ENCODE measurements at places on chromosomes 1 and 21.

DNA sequence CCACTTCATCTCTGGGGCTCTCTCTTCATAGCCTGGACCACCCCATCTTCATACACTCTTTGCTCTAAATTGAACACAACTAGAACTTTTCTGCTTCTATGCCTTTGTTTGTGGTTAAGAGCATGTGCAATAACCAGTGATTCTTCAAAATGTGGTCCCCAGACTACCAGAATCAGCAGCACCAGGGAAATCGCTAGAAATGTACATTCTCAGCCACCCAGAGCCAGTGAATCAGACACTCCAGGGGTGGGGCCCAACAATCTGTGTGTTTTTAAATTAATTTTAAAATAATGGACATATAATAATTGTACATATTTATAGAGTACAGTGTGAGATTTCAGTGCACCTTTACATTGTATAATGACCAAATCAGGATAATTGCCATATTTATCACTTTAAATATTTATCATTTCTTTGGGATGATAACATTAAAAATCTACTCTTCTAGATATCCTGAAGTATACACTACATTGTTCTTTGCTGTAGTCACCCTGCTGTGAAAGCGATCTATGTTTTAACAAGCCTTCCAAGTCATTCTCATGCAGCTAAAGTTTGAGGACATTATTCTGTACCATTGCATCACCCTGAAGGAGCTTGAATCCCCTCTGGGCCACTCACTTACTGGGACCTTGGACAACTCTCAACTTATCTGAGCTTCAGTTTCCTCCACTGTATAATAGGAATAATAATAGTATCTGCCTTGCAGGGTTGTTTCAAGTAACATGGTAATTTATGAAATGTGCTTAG, 10.8 kb downstream of the GRHL3 start:
- DNase-seq = no peak

- DNase-seq = no peak
These were observed 93.3 kb upstream of the ZNHIT6 start for GRCh38 chr1:85801520-85801919.

DNA sequence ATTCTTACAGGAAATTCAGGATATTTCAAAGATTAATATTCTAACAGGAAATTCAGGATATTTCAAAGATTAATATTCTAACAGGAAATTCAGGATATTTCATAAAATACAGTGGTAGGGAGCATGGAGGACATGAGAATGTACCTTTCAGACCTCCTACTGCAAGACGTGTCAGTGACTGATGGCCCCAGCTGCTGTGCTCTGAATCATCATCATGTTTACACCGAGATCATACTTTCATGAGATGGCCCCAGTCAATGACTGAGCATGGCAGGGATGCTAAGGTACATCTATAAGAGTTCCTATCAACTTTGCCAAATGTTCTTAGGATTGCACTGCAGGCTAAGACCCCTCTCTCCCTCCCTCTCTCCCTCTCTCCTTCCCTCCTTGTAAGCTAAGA, 69.0 kb downstream of the HFM1 start:
- no peak for DNase-seq

DNA sequence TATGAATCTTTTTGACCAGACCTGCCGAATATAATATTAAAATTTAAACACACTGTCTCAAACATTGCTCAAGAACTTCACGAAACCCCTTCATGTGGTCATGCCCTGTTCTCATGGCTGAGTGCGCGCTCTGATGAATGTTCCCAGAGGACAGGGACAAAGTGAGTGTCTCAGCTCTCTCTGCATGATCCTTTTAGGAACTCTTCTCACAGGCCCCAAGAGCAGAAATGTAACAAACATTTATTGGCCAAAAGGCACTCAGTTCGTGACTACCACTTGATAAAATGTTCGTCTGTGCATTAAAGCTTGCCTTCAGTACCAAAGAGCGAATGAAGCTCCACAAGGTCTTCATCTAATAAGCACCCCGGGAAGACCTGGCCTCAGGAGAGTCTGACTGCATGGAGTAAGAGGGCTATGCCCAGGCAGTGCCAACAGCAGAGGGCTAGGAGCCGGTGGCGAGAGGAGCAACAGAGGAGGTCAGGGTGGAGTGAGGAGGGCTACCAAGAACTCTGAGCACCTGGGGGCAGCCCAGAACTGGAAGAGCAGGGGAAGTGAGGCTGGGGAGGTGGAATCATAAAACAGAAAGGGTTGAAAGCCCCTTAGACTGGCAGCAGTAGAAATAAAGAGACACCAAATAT, 171.1 kb downstream of the RHOU start:
- peak; percentile 43 for DNase-seq

DNA sequence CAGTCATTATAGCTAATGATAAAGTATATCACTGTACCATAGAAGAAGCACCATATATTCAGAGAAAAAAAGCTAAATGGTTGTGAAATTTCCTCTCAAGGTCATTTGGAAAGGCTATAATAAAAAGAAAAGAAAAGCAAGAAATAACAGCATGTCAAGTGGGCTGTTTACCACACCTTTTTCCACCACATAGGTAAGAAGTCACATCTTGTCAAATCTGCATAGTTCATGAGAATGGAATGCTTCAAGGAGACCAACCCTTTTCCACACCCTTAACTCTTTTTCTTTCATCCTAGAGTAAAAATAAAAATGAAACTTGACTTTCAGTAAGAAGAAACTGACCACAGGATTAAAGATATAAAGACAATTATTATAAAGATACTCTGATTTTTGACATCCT, 91.2 kb downstream of the ATP6V1G3 start:
- DNase-seq = no peak

DNA sequence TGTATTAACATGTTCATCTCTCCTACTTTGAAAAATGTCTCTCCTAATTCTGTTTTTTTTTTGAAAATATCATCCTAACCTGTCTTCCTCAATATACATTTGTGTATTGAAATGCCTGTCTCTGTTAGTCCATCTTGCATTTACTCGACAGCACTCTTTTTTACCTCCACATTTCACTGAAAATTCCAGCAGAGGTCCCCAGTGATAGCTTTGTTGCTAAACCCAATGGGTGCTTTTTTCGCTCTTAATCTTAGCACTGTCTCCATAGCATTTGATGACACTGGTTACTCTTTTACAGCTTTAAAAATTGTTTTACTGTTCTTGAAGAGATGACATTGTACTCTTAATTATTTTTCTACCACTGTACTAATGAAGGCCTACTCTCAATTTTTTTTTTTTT, 10.8 kb downstream of the OSBPL9 start:
- no peak for DNase-seq

GRCh38 chr1:180157576-180158057, 2.9 kb downstream of the QSOX1 start:
- no peak for DNase-seq

GRCh38 chr1:160267284-160267991, 5.1 kb upstream of the DCAF8 start:
- no peak for DNase-seq

GRCh38 chr1:214014730-214015129, 27.0 kb downstream of the PROX1 start:
- no peak for DNase-seq

- DNase-seq = no peak
These were observed 5.1 kb downstream of the DNAJB4 start for GRCh38 chr1:78009836-78010235.

DNA sequence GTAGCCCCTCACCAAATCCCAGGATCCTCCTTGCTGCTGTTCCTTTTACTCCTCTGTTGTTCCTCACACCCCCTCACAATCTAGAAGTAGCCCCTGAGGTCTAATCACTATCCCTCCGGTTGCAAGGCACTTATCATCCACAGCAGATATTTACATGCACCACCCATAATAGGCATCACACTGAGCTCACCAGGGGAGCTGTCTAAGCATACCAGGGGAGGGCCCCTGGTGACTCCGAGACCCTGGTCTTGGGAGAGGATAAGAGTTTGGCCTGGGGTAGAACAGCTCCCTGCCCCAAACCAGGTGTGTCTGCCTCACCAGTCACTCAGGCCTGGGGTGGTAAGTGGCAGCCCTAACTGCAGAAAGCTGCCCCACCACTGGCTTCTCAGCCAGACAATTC, 37.3 kb upstream of the ZC3H12A start:
- DNase-seq = no peak

DNA sequence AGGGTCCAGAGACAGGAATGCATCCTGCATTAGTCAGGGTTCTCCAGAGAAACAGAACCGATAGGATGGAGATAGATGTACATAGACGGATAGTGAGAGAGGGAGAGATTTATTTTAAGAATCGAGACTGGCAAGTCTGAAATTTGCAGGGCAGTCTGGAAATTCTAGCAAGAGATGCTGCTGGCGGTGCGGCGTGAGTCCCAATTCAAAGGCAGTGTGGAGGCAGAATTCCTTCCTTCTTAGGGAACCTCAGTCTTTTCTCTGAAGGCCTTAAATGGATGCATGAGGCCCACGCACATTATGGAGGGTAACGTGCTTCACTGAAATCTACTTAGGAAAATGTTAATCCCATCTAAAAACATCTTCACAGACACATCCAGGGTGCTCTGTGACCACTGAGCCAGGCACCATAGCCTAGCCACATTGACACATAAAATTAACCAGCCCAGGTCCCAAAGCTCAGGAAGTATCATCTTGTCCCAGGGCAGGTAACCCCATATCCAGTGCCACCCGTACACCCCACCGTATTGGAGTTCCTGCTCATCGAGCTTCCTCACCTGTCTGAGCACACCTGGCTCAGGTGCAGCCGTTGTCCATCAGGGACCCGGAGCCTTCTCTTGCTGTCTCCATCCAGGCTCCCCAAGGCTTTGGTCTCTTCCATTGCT, 9.7 kb upstream of the PKNOX1 start:
- no peak for DNase-seq

DNA sequence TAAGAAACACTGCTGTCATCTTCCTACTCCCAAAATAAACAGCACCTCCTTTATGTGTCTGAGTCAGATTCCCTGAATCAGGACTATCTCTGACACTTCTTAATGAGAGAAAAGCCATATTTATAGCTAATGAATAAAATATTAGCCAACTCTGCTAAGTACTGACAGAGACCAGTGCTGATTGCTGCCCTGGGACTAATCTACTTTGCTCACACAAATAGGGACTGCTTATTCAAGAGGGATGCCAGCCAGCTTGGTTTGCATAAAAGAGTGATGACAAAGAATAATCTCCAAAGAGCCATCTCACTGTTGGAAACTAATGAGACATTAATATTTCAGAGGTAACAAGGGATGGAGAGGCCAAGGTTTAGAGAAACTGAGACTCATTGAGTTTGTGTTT, 36.4 kb downstream of the FYB2 start:
- DNase-seq = no peak

DNA sequence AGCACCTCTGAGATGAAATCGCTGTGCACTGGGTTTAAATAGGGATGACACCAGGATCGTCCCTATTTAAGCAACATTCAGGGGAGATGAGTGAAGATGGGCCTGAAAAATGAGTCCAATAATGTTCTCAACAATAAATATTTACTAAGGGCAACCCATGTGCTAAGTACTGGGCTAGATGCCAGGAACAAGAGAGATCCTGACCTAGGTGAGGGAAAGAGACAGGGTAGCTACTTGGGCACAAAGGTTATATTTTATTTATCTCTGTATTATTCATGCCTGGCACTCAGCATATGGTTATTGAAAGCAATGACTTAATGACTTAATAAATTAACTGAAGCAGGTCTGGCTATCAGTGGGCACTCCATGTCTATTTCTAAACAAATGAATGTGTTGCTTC, 27.4 kb upstream of the AVPR1B start:
- no peak for DNase-seq

DNA sequence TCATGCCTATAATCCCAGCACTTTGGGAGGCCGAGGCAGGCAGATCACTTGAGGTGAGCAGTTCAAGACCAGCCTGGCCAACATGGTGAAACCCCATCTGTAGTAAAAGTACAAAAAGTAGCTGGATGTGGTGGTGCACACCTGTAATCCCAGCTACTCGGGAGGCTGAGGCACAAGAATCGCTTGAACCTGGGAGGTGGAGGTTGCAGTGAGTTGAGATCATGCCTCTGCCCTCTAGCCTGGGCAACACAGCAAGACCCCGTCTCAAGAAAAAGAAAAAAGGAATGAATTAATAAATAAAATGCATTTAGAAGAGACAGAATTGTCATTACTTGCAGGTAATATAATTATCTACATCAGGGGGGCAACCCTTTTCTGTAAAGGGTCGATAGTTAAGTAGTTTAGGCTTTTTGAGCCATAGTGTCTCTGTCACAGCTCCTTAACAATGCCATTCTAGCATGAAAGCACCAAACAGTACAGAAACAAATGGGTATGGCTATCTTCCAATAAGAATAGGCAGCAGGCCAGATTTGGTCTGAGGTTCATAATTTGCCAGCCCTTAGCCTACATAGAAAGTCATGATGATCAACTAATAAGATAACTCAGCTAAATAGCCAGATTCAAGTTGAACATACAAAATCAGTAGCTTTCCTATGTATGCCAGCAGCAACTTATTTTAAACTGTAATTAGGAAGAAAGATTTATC, 56.8 kb downstream of the RPRD2 start:
- no peak for DNase-seq

DNA sequence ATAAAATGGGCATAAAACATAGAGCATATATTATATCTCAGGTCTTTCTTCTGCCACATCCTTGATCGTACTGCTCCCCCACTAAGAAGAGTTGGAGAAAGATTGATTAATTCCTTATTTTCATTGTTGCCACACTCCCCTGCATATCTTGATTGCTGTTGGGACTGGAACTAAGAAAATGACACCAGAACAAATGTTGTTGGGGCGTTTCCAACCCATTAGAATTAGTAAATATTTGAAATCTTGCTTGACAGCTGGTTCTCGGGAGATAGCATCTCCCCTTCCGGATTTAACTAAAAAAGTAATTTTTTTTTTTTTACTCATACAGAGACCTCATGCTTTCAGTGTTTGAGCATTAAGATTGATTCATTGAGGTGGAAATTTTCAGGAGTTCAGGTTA, 493.0 kb upstream of the PLXNA2 start:
- no peak for DNase-seq

GRCh38 chr1:6221210-6221784, 14.5 kb downstream of the ICMT start:
- DNase-seq = no peak

DNA sequence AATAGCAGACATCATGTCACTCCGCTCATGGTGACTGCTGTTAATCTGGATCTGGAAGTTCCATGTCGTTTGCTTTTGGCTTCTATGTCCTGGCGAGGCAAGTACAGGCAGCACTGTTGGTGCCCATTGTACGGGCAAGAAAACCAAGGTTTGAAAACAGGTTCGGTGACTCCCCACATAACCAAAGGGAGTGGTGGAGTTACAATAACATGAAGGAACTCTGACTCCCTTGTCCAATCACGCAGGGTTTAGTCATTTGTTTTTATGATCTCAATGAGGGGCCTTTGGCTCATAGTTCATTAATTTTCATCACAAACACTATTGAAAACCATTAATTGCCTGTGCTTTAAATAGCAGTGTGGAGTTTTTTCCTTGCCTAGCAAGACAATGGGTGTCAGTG, 82.9 kb upstream of the SSX2IP start:
- no peak for DNase-seq

GRCh38 chr1:200150721-200151120, 123.2 kb downstream of the NR5A2 start:
- DNase-seq = no peak

DNA sequence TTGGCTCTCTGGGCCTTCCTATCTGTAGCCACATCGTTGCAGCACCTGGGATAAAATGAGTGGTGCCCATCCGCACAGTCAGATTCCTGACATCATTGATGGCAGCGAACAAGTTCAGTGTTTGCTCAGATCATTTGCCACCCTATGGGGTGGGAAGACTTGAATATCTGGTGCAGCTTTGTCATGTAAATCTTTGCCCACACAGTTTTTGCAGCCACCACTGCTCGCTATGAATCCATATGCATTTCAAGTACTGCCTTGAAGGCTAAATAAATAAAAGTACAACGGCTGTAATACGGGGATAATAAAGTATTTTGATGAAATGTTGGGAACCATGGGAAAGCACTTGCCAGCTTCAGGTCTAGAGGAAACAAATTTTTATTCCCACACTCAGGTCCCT, 56.3 kb upstream of the COA6 start:
- DNase-seq = no peak

All from activated CD8-positive, alpha-beta memory T cell treated with anti-CD3 and anti-CD28 coated beads for 24 hours (primary cell).